Fibroblast of villous mesenchyme (primary cell): ENCODE measurements at places on chromosomes 4 and X. TPM values are rescaled to one million over a fixed set of nuclear protein-coding genes. Genes with fewer than 3 reads are reported as not detected.

GRCh38 chrX:119646515-119646914 is 40.3 kb upstream of the NKRF start:
- no peak for DNase-seq

- DNase-seq: no peak
Observed at GRCh38 chr4:6452897-6453687, 19.3 kb downstream of the PPP2R2C start.

DNA sequence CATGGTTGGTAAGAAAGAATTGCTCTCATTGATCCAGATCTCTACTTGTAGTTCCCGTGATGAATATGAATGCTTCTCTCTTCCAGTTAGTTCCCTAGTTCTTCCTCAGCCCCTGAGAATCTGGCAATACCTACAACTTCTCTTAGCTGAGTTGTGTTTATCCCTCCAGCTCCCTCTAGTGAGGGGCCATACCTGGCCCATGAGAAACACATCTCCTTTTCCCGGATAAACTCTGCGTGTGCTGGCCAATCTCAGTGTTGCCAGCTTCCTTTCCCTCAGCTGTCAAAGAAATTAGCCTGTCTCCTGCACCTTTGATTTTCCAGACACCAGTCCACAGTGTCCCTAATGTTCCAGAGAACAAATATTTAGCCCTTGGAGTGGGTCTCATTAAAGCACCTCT is 5.7 kb downstream of the CBLL2 start:
- DNase-seq: no peak

DNA sequence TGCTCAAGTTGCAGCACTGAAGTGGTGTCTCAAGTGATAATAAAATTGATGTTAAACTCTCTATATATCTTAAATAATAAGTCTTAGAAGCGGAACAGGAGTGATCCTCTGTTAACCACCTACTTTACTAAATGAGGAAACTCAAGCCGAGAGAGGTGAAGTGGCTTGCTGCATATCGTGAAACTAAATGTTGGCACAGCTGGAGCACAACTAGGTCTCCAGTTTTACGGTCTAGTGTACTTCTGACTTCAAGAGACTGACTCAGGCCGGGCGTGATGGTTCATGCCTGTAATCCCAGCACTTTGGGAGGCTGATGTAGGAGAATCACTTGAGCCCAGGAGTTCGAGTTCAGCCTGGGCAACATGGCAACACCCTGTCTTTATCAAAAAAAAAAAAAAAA is 35.5 kb upstream of the PLS3 start:
- DNase-seq: no peak

- peak; percentile 99 for DNase-seq
Observed at GRCh38 chrX:13662355-13662791, 9.4 kb downstream of the TCEANC start.

- no peak for DNase-seq
Observed at GRCh38 chr4:105453550-105454205, 20.2 kb downstream of the PPA2 start.

GRCh38 chr4:83232082-83232481 is 52.5 kb downstream of the COQ2 start:
- DNase-seq: no peak

GRCh38 chrX:78119521-78120227 is 15.6 kb downstream of the PGK1 start:
- DNase-seq: no peak

GRCh38 chr4:139374251-139374650 is 72.0 kb upstream of the NDUFC1 start:
- DNase-seq: no peak

DNA sequence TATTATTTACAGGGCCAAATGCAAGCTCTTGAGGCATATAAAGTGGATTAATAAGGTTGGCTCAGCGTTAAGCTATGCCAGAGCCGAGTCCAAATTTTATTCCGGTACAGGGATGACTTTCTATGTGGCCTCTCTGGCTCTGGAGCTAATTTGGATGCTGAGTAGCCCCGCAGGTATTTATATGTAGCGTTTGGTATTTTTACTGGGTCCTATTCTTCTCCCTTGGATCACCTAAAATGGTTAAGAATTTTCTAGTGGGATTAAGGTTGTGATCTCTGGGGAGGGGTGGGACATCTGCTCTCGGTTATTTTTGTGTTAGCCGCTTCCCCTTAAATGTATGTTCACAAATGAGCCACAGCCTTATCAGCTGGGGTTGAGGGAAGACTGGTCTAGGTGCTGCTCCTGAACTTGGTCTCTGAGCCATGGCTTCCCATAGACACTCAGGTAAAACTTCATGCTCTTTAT is 49.4 kb downstream of the FHL1 start:
- DNase-seq: peak; percentile 56

DNA sequence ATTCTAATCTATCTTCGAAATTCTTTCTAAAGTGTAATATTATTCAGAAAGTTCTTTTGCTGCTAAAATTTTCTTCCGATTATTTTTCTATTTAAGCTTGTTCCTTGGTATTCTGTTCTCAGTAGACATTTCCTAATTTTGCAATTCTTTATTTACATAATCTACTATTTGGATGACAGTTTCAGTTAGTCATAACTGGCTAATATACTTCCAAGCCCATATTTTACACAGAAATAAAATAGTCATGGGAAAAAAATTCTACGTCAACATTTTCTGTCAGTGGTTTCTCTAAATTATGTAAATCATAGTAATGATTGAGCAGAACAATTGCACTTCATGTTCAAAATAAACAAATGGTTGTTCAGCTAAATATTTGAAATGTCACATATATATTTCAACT is 178.0 kb upstream of the ANKRD50 start:
- peak; percentile 40 for DNase-seq

DNA sequence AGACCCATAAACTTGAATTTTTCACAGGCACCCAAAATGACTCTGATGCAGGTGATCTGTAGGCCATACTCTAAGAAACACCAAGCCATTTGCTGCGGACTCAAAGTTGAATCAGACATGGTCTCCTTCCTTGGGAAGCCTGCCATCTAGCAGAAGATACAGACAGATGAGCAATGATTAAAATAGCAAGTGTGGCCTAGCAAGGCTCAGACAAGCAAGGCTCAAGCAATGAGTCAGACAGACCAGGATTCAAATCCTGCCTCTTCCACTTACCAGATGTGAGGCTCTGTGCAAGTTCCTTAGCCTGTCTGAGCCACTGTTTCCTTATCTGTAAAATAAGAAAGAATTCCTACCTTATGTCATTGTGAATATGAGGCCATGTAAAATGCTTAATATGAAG is 2.3 kb downstream of the CCDC149 start:
- no peak for DNase-seq

- no peak for DNase-seq
Observed at GRCh38 chr4:35710343-35710742, 534.0 kb downstream of the ARAP2 start.

DNA sequence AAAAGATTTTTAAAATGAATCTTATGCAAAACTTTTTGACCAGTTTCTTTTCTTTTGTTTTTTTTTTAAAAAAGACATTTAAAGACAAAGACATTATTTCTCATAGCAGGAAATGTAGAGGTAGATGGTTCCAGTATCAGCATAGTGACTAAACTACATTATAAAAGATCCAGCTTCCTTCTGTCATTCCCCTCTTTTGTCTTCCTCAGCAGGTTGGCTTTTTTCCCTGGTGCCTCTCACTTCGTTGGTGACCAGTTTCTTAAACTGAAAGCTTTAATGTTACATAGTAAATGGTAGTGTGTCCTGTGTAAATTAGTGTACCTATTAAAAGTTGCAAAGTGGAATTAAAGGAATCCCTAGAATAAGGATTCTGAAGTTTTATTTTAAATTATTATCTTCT is 36.1 kb downstream of the DCK start:
- no peak for DNase-seq

- no peak for DNase-seq
Observed at GRCh38 chrX:68897118-68897945, 68.5 kb downstream of the EFNB1 start.

- DNase-seq: no peak
Observed at GRCh38 chrX:24110069-24110468, 39.5 kb upstream of the ZFX start.

- DNase-seq: no peak
Observed at GRCh38 chr4:138659812-138660316, 355.7 kb upstream of the NOCT start.

DNA sequence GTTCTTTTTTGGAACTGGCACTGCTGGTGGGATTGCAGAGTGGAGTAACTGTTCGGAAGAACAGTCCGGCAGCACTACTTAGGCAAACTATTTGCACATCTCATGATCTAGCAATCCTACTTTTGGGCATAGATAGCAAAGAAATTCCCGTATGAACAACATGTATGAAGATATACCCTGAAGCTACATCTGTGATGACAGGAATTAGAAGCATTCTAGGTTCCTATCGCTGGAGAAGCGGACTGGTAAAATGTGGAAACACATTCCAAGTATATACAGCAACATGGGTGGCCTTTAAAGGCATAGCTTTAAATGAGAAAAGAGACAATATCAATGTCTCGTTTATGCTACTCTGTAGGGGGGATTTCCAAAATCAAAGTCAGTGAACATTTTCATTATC is 3.1 kb downstream of the DCAF16 start:
- DNase-seq: peak; percentile 35

- no peak for DNase-seq
Observed at GRCh38 chrX:78514852-78515251, 144.3 kb downstream of the RTL3 start.

DNA sequence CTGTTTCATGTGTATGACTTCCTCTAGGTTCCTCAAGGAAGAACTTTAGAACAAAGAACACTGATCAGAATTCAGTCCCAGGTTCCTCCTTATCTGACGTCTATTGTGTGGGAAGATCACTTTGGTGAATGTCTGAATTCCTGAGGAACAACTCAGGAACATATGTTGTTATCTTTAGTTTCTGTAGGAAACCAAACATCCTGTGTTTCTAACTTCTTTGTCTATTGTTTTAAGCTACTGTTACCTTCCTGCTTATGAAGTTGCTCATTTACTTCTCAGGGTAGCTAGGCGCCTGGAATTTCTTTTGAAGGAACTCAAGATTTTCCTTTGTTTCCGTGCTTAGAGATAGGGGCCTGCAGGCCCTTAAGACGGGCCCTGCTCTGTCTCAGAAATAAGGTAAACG is 46.2 kb downstream of the MAGEB5 start:
- peak; percentile 1 for DNase-seq

DNA sequence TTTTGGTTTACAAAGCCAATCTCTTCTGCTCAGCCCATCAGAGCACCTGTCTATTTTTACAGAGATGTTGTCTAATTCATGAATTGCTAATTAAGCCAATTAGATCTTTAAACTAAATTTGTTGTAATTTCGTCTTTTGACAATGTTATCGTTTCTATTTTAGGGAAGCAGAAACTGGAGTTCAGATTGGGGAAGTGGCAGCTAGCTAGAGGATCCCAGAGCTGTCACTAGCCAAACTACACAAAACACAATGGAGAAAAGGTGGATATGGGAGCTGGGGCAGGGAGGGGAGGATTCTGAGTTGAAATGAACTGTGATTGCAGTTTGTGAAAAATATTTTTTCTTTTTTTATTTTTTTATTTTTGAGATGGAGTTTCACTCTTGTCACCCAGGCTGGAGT is 35.8 kb downstream of the CASP3 start:
- DNase-seq: no peak

DNA sequence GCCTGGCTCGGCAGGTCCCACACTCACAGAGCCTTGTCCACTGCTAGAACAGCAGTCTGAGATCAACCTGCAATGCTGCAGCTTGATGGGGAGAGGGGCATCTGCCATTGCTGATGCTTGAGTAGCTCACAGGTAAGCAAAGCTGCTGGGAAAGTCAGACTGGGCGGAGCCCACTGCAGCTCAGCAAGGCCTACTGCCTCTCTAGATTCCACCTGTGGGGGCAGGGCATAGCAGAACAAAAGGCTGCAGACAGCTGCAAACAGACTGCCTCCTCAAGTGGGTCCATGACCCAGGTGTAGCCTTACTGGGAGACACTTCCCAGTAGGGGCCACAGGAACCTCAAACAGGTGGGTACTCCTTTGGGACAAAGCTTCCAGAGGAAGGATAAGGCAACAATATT is 110.6 kb upstream of the ADAMTS3 start:
- DNase-seq: no peak

DNA sequence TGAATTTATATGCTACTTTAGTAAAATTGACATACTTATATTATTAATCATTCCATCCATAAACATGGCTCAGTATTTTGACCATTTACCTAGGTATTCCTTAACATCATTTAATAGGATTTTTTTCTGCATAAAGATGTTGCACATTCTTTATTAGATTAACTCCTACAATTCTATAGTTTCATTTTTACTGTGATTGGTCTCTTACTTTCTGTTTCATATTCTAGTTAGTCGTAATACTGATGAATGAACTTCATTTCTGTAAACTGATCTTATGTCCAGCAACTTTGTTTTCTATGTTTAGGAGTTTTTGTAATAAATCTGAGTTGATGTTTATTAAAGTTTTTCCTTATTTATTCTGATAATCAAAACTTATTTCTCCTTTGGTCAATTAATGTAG is 278.2 kb upstream of the CXXC4 start:
- no peak for DNase-seq

DNA sequence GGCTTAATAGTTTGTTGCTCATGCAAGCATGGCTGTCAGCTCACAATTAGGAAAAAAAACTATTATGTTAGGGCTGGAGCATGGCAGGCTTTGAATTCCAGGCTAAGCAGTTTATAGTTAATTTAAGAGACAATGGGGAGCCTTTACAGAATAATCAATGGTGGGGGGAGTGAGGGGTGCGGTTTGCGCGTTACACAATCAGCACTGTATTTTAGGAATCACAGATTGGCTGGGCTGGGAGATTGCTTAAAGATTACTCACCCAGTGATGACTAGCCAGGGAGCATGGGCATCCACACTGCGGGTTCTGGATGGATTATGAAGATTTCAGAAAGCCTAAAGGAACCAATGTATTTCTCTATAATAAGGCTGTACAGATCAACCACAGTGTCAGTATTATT is 186.6 kb downstream of the SOX3 start:
- no peak for DNase-seq

- no peak for DNase-seq
Observed at GRCh38 chr4:175341203-175341755, 423.1 kb downstream of the ADAM29 start.

- peak; percentile 11 for DNase-seq
Observed at GRCh38 chr4:95428291-95429070, 120.3 kb downstream of the UNC5C start.

- DNase-seq: no peak
Observed at GRCh38 chr4:141921293-141921692, 284.9 kb downstream of the IL15 start.

GRCh38 chr4:29081234-29081955 is 1638.8 kb upstream of the PCDH7 start:
- peak; percentile 3 for DNase-seq

Gene NMU
- not detected in 2 replicates for total RNA-seq

Gene SEPTIN6
- total RNA-seq: 17.1 and 17.7 TPM in 2 replicates

Gene UGT2A2
- total RNA-seq: not detected in 2 replicates

Gene TXLNG
- total RNA-seq: 8.1 and 13.8 TPM in 2 replicates

Gene SYTL4
- total RNA-seq: 4.3 and 32.9 TPM in 2 replicates

Gene ATP2B3
- total RNA-seq: not detected in 2 replicates

Gene ZNF732
- 0.43 and 0.64 TPM in 2 replicates for total RNA-seq

Gene ANTXR2
- 105 and 107 TPM in 2 replicates for total RNA-seq

Gene ADH1B
- total RNA-seq: 0.32 and 0.43 TPM in 2 replicates

Gene BANK1
- total RNA-seq: 0.32 and 0.86 TPM in 2 replicates

Gene GPR50
- not detected in 2 replicates for total RNA-seq

Gene SUPT20HL2
- under 0.01 TPM in 1 of 2 replicates, not detected in the other for total RNA-seq
